T47D (cell line): ENCODE measurements at places on chromosomes 11 and 22.

- DNase-seq, result no peak
These were observed 9.5 kb downstream of the MUC5AC start for GRCh38 chr11:1167256-1167655.

DNA sequence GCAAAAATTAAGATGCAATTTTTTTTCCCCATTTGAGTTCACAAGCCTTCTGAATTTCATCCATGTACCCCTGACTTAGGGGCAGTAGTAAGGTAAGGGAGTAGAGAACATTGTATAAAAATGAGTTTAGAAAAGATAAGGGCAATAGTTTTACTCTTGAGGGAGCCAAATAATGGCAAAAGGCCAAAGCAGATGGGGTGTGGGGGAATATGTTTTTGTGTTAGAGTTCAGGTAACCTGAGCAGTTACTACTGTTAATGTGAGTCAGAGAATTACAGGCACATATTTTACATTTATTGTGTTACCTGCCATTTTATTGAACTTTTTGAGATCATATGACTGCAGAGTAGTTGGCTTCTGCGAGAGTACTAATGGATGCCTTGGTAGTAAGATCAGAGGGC lies 3.1 kb downstream of the EED start:
- DNase-seq, result no peak

GRCh38 chr22:20606041-20606783 lies 98.8 kb downstream of the MED15 start:
- DNase-seq, result peak; percentile 95

GRCh38 chr22:37661160-37661924 lies 2.8 kb downstream of the PDXP start:
- DNase-seq, result peak; percentile 49

DNA sequence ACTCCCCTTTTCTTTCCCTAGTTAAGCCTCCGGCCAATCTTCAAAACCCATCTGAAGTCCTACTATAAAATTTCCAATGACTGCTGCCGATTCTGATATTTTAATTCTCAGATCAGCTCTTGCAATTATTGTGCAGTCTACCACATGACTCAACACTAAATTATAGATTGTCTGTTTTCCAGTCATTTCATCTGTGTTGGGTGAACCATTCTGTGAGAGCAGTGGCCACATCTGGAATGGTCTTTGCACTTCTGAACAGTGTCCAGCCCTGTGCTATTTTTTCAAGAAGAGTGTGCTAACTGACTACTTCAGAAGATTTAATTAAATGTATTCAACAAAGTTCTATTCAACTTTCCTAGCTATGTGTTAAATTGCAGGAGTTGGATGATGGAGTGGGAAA lies 47.2 kb upstream of the MMP7 start:
- no peak for DNase-seq

DNA sequence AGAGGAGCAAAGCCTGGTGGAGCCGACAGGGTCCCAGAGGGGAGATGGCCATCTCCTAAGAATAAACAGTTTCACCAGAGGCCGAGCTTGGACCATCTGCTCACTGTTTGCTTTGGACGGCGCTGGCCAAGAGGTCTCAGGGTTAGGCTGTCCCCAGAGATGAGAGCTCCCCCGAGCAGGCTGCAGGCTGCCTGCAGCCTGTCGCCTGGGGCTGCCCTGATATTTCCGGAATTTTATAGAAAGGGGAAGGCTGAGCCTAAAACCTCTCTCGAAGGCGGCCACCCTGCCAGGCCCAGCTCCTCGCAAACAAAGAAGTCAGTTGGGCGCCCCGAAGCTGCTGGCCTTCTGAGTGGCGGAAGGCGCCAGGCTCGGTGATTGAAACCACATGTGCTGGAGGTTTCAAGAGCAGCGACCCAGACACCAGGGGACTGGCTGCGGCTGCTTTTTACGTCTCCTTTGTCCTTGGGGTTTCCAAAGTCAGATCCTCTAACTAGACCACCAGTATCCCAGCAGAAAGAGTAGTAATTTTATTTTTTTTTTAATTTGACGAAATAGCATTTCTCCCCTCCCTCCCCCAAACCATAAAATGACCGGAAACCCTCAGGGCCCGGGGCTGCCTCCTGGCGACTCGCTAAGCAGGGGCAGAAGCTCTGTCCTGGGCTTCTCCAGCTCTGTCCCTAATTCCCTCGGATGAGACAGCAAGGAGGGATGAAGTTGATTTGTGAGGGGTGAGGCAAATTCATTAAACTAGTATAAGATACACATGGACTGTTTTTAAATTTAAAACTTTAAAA lies 57.4 kb downstream of the CLMP start:
- no peak for DNase-seq

DNA sequence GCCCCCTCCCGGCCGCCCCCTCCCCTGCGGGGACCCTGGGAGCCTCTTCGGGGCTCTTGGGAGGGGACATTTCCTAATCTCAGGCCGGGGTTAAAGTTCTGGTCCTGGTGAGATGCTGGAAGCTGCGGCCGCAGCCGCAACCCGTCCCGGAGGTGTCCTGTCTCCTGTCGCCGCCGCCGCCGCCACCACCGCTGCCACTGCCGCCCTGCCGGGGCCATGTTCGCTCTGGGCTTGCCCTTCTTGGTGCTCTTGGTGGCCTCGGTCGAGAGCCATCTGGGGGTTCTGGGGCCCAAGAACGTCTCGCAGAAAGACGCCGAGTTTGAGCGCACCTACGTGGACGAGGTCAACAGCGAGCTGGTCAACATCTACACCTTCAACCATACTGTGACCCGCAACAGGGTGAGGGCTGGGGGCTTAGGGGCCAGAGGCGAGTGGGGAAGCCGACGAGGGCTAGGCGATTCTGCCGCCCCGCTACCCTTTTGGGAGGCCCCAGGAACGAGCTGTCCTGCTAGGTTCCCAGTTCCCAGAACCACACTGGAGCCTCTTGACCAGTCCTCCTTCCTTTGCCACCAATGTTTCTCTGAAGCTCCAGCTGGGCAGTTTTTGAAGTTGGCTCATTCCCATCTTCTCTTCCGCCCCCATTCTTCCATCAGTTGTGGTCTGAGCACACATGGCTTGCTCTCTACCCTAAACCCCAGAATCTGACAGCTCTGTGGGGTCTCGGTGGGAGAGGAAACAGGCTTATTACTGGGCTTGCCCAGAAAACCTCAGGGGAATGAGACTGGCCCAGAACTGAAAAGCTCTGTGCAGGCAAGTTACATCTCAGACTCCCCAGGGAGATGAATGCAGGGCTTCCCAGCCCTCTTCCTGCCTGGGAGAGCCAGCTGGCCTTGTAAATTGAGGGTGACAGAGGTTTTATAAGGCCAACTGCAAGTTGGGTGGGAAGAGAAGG lies 781 bp downstream of the SIDT2 start:
- peak; percentile 36 for DNase-seq

DNA sequence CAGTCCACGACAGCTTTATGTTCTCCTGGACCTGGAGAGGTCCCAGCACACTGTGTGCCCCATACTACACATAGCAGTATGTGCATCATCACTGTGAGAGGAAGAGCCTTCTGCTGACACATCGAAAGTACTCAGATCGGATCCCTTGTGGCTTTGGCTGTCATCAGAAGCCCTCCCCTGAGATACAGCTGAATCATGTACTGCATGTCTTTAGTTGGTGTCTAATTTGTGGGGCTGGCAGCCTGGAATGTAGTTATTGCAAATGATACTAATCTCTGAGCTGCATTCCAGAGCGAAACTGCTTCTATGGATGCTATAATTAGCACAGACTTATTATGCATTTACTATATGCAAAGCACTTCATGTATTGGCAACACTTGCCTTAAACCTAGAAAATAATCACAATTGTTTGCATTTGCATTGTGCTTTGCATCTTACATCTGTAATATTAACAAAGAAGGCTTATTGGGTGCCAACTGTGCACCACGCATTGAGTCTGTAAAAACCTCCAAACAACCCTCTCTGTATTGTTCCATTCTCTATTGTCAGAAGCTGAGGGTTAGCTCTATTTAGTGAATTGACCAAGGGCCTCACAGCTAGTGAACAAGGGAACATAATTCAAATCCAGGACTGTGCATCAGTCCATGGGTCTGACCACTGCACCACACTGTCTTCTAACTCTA lies 89.2 kb upstream of the CRTAM start:
- DNase-seq, result peak; percentile 52

DNA sequence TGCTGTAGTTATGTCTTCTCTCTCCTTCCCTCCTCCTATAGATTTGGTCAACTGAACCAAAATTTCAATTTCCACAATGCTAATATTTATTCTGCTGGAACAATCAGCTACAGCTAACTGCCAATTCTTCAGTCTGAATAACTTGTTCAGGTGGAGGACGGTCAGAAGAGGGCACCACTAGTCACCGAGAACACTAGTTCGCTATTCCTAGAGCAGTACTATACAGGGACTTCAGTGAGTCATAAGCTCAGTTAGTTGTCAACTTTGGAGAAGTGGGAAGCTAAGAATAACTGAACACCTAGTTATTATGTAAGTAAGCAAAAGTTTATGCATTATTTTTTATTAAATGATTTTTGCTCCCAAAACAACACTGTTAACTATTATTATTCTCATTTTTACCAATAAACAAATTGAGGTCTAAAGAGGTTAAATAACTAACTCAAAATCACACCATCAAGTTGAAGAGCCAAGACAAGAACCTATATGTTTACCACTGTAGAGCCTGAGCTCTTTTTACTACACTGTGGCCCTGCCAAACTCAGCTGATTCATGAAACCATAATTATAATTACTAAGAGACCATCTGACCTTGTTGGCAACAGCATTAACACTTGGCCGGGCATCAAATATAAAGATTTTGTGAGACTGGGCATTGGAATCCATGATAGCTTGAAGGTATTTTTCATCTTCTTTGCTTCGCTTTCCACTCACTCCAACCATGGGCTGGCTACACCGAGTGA lies 59.0 kb downstream of the CEP57 start:
- DNase-seq, result peak; percentile 44

DNA sequence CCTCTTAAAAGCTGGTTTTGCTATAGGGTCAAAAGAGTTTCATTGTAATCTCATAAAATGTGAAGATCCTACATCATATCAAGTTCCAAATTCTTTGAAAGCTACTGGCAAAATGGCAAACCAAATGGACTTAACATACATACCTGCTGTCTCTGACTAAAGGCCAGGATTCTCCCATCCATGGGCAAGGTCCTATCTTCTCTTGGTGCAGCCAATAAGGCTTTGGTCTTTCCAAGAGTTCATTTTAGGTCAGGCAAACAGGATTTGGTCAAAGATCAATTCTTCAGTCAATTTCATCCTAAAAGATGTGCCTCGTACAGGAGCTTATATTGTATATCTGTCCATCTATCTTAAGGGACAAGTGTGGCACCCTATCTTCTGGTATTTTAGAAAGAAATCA lies 49.7 kb downstream of the CADM1 start:
- DNase-seq, result no peak

DNA sequence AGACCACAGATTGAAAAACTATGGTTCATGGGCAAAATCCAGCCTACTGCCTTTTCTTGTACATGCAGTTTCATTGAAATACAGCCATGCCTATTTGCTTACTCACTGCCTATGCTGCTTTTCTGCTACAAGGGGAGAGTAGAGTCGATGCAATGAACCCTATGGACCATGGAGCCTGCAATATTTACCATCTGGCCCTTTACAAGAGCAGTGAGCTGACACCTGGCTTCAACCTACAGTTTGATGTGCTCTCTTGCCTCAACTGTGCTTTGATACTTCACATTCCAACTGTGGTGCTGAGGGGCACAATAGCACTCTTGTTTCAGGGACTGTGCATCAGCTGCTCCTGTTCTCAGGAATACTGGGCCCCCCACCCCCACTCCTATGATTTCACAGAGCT lies 239.5 kb upstream of the SORL1-AS1 start:
- DNase-seq, result no peak

DNA sequence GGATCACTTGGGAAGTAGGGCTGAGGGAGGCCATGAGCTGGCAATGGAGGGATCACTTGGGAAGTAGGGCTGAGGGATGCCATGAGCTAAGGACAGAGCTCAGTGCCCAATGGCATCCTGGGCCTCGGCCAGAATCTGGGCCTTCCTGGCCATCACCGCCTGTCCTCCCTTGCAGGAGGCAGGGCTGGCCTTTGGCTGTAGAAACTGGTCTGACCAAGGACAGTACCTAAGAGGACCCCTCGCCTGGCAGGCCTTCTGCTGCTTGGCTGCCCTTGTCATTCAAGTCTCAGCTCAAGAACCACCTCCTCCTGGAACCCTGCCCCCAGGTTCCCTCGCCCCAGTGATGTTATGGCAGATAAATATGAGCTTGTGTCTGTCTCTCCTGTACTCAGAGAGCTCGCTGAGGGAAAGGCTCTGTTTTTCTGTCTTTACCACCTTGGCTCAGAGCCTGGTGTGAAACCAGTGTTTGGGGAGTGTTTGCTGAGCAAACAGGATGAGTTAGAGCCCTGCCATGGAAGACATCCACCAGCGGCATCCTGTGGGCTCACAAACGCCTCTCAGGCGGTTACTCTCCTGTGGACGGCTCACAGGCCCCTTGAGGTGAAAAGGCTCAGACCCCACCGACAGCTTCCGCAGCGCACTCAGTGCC lies 19.3 kb upstream of the RASL10A start:
- DNase-seq, result no peak

DNA sequence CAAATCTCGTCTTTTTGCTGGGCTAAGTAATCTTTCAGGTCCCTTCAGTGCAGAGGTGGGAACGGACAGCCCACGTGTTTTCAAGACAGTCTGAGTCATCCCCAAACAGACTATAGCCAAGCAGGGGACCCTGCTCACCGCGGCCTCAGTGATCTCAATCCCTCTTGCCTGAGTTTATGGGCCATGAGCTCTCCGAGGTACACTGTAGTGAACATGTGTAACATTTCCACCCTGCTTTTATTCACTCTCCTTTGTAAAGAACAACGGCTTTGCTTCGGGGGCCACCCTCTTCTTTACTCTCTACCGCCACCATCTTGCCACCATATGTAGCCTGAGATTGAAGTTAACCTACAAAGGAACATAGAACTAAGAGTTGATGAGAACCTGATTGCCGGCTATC lies 11.5 kb upstream of the KCTD14 start:
- DNase-seq, result no peak

DNA sequence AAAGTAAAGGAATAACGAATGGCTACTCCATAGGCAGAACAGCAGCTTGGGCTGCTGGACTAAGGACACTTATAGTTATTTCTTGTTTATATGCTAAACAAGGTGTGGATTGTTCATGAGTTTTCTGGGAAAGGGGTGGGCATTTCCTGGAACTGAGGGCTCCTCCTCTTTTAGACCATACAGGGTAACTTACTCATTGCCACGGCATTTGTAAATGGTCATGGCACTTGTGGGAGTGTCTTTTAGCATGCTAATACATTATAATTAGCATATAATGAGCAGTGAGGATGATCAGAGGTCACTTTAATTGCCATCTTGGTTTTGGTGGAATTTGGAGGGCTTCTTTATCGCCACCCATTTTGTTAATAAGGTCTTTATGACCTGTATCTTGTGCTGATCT lies 7.0 kb downstream of the OR4X1 start:
- no peak for DNase-seq

- DNase-seq, result no peak
These were observed 4.3 kb downstream of the CBX7 start for GRCh38 chr22:39148026-39148726.

- DNase-seq, result no peak
These were observed 4.4 kb downstream of the TMEM109 start for GRCh38 chr11:60918251-60918938.

- no peak for DNase-seq
These were observed 72.2 kb downstream of the PAK1 start for GRCh38 chr11:77401486-77402217.

- DNase-seq, result no peak
These were observed 9.1 kb upstream of the SREBF2 start for GRCh38 chr22:41823797-41824196.

GRCh38 chr11:4211991-4212390 lies 117.4 kb downstream of the RRM1 start:
- no peak for DNase-seq
